ENCODE measurements at places on chromosomes 16 and 17.

GRCh38 chr16:4283441-4283840, 10.6 kb upstream of the TFAP4 start:
- no peak for DNase-seq

DNA sequence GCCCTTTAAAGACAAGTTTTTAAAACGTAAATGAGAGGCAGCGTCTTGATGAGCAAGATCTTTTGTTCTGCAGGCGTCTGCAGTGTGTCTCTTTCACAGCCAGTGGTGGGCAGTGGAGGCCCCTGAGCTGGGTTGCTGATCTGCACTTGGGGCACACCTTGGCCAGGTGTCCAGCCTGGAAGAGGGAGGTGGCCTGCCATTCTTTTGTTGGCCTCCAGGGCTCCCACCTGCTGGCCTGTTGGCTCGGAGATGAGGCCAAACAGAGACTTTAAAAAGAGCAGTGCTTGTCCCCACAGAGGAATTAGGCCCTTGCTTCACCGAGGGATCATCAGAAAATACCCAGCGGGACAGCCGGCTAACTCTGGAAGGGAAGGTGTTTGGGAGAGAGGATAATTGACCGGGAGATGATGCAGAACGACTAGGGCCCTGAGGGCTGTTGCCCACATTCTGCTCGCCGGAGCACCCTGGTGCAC, 145.9 kb upstream of the PLCG2 start:
- DNase-seq: no peak

DNA sequence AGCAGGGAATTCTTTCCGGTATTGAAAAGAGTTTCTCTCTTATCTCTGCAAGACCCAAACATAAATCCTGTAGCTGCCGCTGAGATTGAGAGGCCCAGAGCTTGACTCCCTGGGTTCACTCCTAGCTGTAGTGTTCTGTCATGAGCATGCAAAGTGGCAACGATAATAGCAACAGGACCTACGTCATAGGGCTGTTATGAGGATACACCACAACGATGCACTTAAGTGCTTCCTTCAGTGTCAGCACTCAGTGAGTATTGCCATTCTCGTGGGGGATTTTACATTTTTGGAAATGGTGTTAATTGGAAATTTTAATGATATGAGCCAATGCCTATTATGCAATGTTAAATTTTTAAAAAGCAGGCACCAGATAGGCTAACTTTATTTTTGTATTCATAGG, 199.8 kb downstream of the CYLD start:
- DNase-seq: no peak

- DNase-seq: no peak
Observed at GRCh38 chr16:51114382-51114781, 36.7 kb downstream of the SALL1 start.

- DNase-seq: no peak
Observed at GRCh38 chr16:4498546-4499195, 22.5 kb downstream of the HMOX2 start.

- no peak for DNase-seq
Observed at GRCh38 chr16:30570636-30571444, 674 bp downstream of the ZNF688 start.

DNA sequence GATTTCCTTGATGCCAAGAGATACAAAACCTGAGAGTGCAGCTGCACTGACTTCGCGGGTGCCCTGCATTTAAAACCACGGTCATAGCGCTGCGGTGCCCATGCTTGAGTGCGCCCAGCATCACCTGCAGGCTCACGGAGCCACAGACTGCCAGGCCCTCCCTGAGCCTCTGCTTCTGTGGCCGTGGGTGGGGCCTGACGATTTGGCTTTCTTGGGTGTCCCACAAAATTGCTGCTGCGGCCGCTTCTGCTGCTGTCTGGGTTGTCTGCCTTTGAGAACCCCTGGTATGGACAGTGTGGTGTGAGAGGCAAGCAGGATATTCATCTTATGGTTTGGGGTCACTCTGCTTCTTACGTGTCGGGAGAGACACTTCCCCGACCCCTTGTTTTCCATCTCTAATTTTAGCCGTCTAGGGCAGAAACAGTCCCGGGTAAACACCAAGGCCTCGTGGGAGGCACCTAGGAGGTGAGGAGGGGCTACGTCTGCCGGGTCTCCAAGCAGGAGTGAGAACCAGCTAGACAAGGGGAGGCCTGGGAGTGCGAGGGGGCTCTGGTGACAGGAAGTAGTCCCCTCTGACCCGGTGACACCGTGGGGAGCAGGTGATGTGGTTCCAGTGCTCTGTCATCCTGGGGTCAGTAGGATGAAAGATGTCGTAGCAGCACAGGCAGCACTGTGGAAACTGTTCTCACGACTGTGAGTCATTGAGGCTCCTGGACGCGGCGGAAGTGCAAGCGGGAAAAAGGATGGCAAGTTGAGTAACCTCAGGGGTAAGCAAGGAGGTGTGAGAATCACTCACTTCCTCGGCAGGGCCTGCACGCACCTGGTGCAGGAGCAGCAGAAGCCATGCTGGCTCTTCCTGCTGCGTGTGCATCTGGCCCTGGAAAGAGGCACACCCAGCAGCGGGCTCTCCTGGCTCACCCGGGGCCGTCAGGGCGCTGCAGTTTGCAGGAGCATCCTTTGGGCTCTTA, 176.3 kb downstream of the RPTOR start:
- no peak for DNase-seq

GRCh38 chr16:5580296-5580695, 482.7 kb upstream of the EEF2KMT start:
- DNase-seq: no peak

DNA sequence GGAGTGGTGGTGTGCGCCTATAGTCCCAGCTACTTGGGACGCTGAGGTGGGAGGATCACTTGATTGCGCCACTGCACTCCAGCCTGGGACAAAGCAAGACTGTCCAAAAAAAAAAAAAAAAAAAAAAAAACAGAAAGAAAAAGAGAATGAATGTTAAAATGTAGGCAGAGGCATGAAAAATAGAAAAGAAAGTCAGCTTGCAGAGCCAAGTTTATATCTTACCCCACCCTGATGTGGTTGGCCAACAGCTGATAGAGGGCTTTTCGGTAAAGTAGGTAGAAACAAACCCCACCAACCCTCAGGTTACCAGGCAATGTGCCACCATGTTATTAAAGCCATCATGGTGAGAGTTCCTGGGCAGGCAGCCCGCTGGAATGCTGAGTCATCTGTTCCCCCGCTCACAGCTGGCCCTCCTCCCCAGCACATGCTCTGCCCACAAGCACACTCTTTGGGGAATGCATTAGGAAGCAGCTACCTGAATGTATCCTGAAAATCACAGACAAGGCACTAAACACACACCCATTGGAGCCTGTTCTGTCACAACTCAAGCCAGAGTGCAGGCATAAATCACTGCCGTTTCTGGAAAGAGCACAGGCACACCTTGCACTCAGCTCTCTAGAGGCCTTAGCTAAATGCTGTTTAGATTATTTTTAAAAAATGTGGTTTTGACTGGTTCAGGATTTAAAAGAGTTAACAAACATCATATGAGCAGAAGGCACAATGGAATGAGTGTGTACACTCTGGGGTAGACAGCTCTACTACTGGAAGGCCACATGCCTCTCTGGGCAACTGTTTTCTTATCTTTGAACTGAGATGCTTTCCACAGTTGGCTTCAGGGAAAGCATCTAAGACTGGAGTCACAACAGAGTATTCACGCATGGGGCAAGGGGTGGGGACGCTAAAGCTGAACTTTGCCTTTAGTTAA, 128.5 kb downstream of the PARN start:
- peak; percentile 71 for DNase-seq

DNA sequence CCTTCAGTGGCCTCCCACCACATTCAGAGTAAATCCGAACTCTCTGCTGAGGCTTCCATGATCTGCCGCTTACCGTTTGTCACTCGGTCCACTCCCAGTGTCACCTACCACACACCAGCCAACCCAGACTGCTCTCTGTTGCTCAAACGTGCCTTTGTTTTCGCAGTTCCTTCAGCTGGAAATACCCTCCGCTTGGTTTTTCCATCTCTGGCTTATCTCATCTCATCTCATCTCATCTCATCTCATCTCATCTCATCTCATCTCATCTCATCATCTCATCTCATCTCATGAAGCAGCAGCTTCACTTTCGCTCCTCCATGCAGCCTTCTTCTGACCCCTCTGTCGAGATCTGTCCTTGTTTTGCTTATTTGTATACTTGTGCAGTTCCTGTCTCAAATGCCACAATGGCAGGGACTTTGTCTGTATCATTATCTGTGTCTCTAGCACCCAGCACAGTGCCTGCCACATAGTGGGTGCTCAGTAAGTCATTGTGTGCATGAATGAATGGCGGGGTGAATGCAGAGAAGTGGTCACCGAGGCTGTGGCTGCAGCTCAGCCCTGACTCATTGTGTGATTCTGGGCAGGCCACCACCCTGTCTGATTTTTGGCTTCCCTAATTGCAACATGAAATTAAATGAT, 3.8 kb upstream of the SNX20 start:
- no peak for DNase-seq

All from NCI-H1092 (cell line).